Amniotic stem cell (primary cell): ENCODE measurements at places on chromosomes 13 and 19.

- DNase-seq, result no peak
Observed at GRCh38 chr19:32719611-32720059, at the start of gene TDRD12. Gene TDRD12, plus strand, starts transcription at chr19:32719767. Its CDS starts 306 bp downstream, at chr19:32720073.

GRCh38 chr19:45589768-45590167, 5.2 kb upstream of the OPA3 start:
- no peak for DNase-seq

DNA sequence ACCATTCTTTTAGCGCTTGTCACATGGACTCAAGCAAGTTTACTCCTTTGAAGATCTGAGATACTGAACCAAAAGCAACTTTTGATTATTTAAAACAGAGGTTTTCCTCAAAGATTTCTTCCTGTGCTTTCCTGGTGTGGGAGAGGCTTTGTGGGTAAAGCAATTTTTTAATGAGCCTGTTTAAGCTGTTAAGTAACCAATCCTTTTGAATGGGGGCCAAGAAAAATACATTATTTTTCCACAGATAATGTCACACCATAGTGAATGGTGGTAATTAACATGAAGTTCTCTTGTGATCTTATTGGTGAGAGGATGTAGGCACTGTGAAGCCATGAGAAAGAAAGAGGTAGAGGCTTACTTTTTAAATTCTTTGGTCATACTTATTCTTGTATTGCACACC, 55.8 kb upstream of the OBI1 start:
- no peak for DNase-seq

GRCh38 chr13:77065461-77066147, 38.6 kb upstream of the FBXL3 start:
- no peak for DNase-seq

GRCh38 chr13:74796157-74796556, 662.0 kb upstream of the KLF12 start:
- no peak for DNase-seq
